Right atrium auricular region (tissue), 2 donors: ENCODE measurements at places on chromosomes 2 and 18. TPM values are rescaled to one million over a fixed set of nuclear protein-coding genes. Genes with fewer than 3 reads are reported as not detected.

The ANTXR1 gene
- total RNA-seq, result 52.2 TPM

GRCh38 chr2:174836377-174836994 is 72.2 kb upstream of the CHRNA1 start:
- H3K4me1 ChIP-seq, result no peaks in the 10 kb centered on the region
- no peak overlapping the region for H3K4me3 ChIP-seq
- no peak for DNase-seq
- H3K27ac ChIP-seq, result no peak overlapping the region

GRCh38 chr2:123771928-123772632 is 253.0 kb upstream of the CNTNAP5 start:
- H3K36me3 ChIP-seq, result no peaks in the 10 kb centered on the region
- H3K4me1 ChIP-seq, result no peaks in the 10 kb centered on the region
- H3K27ac ChIP-seq, result no peak overlapping the region
- no peak for DNase-seq
- H3K27me3 ChIP-seq, result no peaks in the 10 kb centered on the region

DNA sequence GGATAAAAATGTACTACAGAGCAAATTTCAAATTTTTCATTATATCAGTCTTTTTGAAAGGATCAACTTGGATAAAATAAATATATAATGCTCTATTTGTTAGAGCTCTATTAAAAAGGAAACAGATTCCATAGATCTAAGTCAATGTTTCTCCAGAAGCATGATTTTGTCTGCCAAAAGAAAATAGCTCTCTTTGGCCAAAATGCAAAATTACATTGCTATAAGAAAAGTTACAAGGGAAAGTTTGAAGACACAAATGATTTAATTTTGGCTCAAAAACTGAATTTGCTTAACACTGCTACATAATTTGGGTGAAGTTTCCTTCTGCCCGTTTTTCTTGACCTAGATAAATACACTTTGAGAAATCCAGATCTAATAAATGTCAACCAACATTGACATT is 15.7 kb downstream of the C2orf69 start:
- H3K27ac ChIP-seq, result no peak overlapping the region
- no peaks in the 10 kb centered on the region for H3K4me1 ChIP-seq
- no peak for DNase-seq
- no peaks in the 10 kb centered on the region for H3K27me3 ChIP-seq
- H3K36me3 ChIP-seq, result peaks cover 7% of the 10 kb centered on the region
- H3K4me3 ChIP-seq, result no peak overlapping the region

The RFTN2 gene
- total RNA-seq, result 11.6 TPM

DNA sequence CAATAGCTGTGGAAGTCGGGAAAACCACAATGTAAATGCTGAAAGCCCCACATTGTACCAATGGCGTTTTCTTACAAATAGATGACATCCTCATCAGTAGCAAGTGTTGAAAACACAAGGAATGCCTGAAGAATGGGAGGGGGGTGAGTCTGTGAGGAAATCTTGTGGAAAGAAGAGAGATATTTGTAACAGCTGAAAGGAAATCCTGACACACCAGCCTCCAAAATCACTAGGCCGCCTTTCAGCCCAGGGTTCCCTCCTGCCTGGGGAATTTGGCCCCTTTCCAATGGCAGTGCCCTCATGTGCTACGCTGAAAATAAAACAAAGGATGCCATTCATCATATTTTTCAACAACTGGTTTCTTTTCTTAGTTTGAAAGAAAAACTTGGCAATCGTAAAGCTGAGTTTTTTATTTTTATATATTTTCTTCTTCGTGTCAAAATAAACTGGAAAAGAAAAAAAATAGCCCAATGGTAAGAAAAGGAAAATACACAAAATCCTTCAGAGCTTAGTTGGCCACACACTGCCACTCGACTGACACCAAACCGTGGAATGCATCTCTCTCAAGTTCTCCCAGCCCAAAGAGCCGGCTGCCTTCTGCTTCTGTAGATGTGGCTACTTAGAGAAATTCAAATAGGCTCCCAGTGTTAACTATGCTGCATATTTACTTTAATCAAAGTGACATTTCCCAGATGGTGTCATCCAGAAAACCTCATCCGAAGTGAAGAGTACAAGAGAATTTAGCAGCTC is 52.0 kb downstream of the FTCDNL1 start:
- DNase-seq, result no peak
- H3K4me1 ChIP-seq, result peaks cover 5% of the 10 kb centered on the region
- H3K36me3 ChIP-seq, result no peaks in the 10 kb centered on the region
- H3K27me3 ChIP-seq, result no peaks in the 10 kb centered on the region
- no peak overlapping the region for H3K27ac ChIP-seq

The SLC40A1 gene
- 132 TPM for total RNA-seq

DNA sequence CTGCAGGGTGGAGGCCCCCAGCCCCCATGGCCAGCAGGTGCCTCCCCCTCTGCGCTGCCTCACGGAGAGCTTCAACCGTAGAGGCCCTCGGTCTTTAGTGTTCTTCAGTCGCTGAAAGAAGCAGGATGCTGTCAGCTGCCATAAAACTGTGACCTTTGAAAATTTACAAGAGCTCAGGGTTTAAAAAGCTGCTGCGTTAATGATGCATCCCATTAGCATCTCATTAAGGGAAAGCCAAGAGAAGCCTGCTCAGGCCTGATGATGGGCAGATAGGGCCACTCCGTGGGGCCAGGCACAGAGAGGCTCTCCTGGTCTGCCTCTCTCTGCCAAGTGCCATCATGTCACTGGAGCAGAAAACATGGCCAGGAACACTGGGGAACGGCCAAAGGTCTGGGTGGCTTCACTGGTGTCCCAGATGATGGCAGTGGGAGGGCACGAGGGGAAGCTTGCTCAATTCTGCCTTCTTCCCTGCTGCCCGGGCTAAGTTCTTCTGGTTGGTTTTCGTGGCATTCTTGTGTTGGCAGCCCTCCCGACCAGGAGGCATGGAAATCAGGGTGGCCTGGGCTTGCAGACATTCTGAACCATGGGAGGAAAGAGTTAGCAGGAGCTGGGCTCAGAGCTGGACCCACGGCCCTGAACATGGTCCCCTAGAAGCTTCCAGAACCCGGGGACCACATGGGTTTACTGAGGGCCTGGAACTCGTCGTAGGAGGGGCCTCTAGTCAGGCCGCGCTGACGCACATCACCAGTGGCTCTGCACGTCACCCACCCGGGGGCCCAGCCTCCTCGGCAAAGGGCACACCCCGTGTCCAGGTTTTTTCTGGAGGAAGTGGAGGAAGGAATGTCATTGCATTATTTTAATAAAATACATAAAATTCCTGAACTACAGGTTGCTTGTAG is 250.7 kb downstream of the KLHL29 start:
- H3K27me3 ChIP-seq, result no peaks in the 10 kb centered on the region
- DNase-seq, result no peak
- H3K36me3 ChIP-seq, result no peaks in the 10 kb centered on the region
- H3K27ac ChIP-seq, result no peak overlapping the region
- H3K4me1 ChIP-seq, result peaks cover 15% of the 10 kb centered on the region

The NOTO gene
- total RNA-seq, result not detected

- no peaks in the 10 kb centered on the region for H3K36me3 ChIP-seq
- no peak overlapping the region for H3K27ac ChIP-seq
- H3K27me3 ChIP-seq, result no peaks in the 10 kb centered on the region
- DNase-seq, result no peak
- no peak overlapping the region for H3K4me3 ChIP-seq
- no peaks in the 10 kb centered on the region for H3K4me1 ChIP-seq
Observed at GRCh38 chr2:207720517-207721187, 9.2 kb downstream of the CCNYL1 start.

DNA sequence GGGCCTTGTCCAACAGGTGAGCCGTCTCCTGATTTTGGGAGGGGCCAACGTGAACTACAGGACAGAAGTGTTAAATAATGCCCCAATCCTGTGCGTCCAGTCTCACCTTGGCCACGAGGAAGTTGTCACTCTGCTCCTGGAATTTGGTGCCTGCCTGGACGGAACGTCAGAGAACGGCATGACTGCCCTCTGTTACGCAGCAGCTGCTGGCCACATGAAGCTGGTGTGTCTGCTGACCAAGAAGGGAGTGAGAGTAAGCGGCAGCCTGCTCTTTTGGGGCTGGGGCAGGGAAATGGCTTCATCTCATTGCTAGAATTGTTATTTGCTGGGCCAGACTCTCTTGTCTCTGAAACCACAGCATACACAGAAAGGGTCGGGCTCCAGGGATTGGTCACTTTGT is 92.3 kb downstream of the WDSUB1 start:
- H3K27me3 ChIP-seq, result no peaks in the 10 kb centered on the region
- DNase-seq, result no peak
- peak overlapping the region; percentile 54 for H3K27ac ChIP-seq
- no peak overlapping the region for H3K4me3 ChIP-seq
- H3K4me1 ChIP-seq, result no peaks in the 10 kb centered on the region

The TDRD15 gene
- total RNA-seq, result 1.7 TPM

- H3K27me3 ChIP-seq, result no peaks in the 10 kb centered on the region
- H3K4me3 ChIP-seq, result no peak overlapping the region
- H3K36me3 ChIP-seq, result no peaks in the 10 kb centered on the region
- H3K4me1 ChIP-seq, result no peaks in the 10 kb centered on the region
- H3K27ac ChIP-seq, result no peak overlapping the region
Observed at GRCh38 chr2:64979744-64980143, 9.5 kb upstream of the SLC1A4 start.
